NAMALWA (cell line): ENCODE measurements at places on chromosomes 1 and 21.

DNA sequence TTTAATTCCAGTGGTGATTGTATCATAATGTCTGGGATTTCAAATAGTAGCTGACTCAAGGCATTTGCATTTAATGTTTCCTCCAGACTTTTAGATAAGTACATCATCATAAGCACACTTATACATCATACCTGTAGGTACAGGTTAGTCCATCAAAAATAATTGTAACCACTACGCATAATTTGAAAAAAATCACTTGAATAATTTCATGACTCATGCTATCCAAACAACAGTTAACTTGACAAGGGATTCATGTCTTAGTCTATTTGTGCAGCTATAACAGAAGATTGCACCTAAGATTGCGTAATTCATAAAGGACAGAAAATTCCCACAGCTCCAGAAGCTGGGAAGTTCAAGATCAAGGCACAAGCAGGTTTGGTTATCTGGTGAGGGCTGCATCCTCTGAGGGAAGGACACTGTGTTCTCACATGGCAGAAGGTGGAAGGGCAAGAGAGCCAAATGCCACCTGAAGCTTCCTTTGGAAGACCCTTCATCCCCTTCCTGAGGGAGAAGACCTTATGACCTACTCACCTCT is 801.7 kb upstream of the BRINP3 start:
- no peak for DNase-seq

GRCh38 chr21:22703521-22703920 is 1705.3 kb downstream of the NCAM2 start:
- no peak for DNase-seq

DNA sequence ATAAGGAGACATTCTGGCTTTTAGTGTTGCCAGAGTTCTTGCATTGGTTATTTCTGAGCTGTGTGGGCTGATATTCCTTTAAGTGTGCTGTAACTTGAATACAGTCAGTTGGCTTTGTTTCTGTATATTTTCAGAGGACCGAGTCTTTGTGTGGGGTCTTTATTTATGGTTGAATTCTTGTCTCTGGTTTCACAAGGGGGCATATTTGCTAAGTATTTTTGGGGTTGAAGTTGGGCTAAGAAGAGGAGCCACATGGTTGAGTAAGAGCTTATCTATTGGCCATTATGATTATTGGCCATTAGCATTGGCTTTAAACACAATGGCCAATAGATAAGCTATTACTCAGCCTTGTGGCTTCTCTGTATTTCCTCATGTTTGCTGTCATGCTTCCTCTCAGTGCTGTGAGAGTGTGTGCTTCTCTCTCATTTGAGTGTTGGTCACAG is 26.3 kb upstream of the PTGFR start:
- DNase-seq, result no peak

GRCh38 chr1:159612211-159612885 is 24.7 kb downstream of the APCS start:
- DNase-seq, result no peak

GRCh38 chr1:27099135-27099586 is 55.8 kb downstream of the SLC9A1 start:
- no peak for DNase-seq

- peak; percentile 53 for DNase-seq
Observed at GRCh38 chr1:219066631-219067349, 106.9 kb upstream of the LYPLAL1 start.

DNA sequence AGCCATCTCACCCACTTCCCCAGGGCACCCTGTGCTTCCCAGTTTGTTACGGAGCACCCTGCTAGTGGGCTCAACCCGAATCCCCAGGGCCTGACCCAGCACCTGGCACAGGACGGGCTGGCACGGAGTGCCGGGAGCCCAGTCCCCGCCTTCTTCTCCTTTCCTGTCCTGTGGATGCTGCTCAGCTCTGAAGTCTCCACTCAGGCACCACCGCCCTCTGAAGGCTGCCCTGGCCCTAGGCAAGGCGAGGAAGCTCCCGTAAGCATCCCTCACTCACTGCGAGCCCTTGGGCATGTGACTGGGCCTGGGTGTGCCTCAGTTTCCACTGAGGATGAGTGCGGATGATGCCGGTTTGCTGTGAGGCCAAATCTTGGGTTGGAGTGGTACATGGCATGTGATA is 21.8 kb downstream of the SLC1A7 start:
- DNase-seq, result no peak

GRCh38 chr1:57678138-57678537 is 254.3 kb upstream of the DAB1 start:
- no peak for DNase-seq

DNA sequence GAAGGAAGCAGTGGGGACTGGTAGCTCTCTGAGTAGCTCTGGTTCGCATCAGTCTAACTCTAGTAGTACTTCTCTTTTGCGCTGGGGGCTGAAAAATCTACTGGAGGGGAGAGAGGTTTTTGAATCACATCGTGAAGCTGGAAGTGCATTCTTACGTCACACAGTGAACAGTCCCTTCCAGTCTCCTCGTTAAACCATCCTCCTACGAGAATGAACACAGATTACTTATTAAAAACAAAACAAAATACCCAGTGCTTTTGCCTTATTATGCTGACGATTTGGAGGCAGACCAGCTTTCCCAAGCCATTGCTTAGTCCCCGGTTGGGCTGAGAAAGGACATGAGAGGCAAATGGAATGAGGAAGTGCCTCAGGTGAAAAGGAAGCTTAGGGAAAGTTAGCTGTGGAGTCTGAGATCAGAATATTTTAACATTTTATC is 16.1 kb downstream of the HUNK start:
- DNase-seq, result no peak

DNA sequence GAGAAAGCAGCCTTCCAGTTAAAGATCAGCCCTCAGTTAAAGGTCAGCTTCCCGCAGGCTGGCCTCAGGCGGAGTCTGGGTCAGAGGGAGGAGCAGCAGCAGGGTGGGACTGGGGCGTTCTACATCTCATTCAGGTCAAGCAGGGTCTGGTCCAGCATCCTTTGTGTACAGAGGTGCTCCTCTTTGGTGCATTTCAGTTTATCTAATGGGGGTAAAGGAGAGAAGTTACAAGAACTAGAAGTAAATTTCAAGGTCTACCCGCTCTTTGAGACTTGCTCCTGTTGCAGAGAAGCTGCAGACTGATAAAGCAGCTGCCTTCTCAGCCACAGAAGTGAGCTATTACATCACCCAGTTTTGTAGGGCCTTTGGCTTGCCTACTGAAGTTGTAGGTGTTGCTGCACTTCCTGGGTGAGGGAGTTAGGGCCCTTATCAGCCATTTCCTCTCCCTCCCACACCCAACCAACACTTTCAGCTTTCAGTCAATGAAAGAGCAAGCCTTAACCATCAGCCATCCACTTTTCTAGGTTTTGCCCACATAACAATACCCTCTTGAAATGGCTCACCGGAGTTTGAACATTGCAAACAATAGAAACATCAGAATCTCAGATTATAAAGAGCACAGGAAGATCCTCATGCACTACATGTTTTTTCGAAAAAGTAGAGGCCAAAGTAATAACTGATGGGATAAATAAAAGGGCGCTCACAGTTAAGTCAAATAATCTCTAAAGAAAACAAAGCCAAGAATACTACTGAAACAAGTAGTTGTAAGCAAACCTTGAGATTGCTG is 2.8 kb upstream of the NUP210L start:
- DNase-seq, result peak; percentile 38

DNA sequence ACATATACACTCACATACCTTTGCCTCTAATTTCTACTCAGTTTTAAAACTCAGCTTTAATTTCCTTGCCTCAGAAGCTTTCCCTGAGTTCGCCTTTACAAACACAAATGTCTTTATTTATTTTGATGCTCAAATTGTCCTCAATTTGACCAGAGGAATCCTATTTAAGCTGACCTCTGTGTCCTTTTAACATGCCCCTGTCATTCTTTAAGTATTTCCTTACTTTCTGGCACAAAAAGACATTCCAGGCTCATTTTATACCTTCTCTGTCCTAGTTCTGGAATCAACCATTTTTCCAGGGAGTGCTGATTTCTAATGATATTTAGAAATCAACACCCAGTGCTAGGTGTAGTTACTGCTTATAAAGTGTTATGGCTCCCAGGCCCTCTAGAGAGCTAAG is 82.5 kb downstream of the OSBPL9 start:
- DNase-seq, result no peak

GRCh38 chr1:160993544-160994193 is 27.3 kb downstream of the F11R start:
- peak; percentile 53 for DNase-seq

DNA sequence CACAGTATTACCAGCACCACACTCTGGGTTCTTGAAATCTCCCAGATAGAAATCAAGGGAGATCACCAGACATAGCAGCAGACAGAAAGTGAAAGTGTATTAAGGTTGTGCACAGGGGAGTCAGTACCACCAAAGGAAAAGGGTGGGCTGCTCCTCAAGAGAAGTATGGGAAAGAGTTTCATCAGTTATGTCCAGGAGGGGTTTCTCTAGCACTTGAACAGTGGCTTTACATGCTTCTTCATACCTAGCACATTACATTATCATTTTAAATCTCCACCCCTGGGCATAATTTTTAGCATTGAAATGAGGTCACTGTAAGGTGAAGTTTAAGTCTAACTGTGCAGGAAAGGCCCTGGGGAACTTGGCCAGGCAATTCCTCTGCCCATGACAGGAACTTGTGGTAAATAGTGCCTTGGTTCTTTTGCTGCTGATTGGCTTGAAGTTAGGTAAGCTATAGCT is 601.0 kb downstream of the NUF2 start:
- no peak for DNase-seq

DNA sequence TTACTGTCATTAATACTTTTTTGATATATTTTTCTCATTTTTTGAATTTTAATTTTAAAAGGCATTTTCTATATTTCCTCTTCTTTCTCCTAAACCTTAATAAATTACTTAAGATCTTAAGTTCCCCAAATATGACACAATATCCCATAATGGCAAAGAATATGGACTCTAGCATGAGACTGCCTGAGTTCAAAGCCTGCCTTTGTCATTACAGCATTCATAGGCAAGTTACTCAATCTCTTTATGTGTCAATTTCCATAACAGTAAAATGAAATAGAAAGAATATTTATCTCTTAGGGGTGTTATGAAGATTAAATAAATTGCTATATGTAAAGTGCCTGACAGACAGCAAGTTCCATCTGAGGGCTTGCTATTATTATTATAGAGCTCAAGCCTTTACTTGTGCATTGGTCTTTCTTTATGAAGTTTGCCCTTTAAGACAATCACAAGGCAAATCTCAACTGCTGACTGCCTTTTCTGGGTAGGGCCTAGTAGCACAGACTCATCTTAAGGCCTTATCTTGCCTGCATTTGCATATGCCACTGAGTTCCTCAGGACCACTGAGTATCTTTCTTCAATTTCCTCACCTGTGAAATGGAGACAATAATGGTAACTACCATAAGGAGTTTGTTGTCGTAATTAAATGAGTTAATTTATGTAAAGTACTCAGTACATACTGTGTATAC is 231.0 kb downstream of the NRIP1 start:
- DNase-seq, result no peak

DNA sequence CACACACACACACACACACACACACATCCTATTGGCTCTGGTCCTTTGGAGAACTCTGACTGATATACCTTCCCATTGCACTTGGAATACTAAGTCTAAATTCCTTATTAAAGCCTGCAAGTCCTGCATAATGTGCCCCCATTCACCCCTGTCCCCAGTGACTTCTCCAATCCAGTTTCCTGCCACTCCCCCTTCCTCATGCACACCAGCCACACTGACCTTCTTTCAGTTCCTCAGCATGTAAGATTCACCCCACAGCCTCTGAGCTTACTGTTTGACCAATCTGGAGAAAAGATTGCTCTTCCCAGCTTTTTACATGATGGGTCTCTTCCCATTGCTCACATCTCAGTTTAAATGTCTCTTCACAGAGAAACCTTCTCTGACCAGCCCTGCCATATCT is 146.6 kb downstream of the TBX15 start:
- no peak for DNase-seq

GRCh38 chr1:155933591-155934096 is 569 bp downstream of the KHDC4 start:
- DNase-seq, result peak; percentile 49

DNA sequence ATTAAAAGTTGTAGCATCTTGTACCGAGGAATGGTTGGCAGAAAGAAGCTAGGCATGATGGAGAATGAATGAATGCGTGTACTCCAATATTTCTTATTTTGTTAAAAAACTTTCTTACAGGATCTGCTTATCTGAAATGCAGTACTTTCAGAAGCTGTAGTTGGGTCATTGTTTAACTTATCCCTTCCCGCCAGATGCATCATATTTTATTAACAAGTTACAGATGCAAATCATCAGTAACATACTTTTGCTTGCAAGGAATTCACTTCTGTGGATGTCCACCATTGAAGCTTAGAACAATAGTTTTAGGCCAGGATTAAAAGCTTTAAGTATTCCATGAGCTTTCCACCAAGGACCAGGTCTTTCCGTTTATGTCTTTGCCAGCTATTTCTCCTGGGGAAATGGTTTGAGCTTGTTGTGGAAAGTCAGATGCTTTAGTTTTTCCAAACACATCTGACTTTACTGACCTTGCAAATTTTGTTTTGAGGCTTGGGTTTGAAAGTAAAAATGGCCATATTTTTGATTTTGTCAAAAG is 65.4 kb downstream of the PATJ start:
- DNase-seq, result no peak

- no peak for DNase-seq
Observed at GRCh38 chr1:161082996-161083747, 6.2 kb downstream of the NECTIN4 start.
